ENCODE measurements at places on chromosomes 11 and 22.

DNA sequence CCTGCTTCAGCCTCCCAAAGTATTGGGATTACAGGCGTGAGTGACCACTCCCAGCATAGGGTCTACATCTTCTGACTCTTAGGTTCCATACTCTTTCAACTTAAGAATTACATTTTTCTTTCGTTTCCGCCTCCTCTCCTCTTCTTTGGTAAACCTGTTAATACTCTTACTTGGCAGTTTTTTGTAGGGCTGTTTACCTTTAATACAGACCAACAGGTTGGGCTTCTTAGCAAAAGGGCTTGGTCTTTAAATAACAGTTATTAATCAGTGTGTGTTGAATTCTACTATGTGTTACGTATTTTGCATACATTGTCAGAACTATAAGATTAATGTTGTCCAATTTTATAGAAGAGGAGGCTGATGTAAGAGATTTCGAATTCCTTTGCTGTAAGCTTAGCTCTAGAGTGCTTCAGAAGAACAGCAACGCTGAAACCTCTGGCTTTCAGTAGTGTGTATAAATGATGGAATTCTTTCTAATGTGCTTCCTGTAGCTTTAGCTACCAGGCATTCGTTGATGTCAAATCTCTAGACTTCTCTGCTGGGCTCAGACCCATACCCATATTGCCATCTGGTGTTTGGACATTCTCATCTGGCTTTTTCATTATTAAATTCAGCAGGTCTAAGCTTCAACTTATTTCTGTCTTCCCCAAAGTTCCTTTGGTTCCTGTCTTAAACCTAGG, 3.1 kb downstream of the FDX1 start:
- DNase-seq = peak; percentile 36

GRCh38 chr11:86476109-86476861, 101.6 kb downstream of the CCDC81 start:
- peak; percentile 39 for DNase-seq

GRCh38 chr11:129435499-129436245, 60.0 kb downstream of the BARX2 start:
- no peak for DNase-seq

GRCh38 chr22:36470162-36470993, 11.1 kb downstream of the TXN2 start:
- DNase-seq = peak; percentile 91

DNA sequence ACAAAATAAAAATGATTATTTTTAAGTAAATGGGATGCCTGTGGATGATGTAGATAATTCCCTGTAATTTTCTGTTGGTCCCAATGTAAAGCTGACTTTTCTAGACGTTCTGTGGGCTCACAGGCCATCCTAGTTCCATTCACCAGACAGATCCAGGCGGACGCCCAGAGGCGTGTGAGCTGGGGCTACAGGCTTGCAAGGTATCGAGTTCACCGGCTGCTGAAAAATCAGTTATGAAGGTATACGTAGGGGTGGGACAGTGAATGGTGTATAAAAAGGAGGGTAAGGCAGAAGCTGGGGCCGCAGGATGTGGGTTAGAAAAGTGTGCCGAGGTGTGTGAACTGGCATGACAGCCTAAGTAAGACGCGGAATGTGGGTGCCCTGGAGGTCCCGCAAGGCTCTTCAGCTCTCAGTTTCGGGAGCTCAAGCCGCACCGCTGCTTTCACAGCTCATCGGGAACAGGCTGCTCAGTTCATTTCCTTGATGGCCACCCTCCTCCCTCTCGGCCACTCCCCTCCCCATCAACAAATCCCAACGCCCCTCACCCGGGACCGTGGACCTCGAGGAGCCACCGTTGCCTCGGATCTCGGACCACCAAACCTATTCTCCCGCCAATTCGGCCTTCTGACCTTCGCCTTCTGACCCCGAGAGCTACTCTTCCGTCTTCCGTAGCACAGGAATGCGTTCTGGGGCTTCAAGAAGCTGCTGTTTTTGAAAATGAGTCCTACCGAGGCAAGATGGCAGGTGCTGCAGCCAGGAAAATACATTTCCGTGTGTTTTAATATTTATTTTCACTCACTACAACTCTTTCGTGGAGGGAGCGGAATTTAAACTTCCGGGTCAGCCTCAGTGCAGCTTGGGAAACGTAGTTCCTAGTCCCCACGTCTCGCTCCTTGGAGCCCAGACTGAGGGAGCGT, at the start of gene XNDC1N:
Gene XNDC1N (minus strand): TSS at position 775 of the 917 bp plus-strand sequence. CDS start 5,241 bp downstream, outside the sequence.
- DNase-seq = peak; percentile 89

- no peak for DNase-seq
Measured at GRCh38 chr22:20031732-20032406, 11.0 kb downstream of the TANGO2 start.

- no peak for DNase-seq
Measured at GRCh38 chr11:43119275-43119970, 192.4 kb upstream of the API5 start.

- DNase-seq = peak; percentile 51
Measured at GRCh38 chr22:22753526-22754267, 109.3 kb downstream of the GGTLC2 start.

GRCh38 chr11:2685051-2685450, 14.7 kb downstream of the KCNQ1OT1 start:
- no peak for DNase-seq

DNA sequence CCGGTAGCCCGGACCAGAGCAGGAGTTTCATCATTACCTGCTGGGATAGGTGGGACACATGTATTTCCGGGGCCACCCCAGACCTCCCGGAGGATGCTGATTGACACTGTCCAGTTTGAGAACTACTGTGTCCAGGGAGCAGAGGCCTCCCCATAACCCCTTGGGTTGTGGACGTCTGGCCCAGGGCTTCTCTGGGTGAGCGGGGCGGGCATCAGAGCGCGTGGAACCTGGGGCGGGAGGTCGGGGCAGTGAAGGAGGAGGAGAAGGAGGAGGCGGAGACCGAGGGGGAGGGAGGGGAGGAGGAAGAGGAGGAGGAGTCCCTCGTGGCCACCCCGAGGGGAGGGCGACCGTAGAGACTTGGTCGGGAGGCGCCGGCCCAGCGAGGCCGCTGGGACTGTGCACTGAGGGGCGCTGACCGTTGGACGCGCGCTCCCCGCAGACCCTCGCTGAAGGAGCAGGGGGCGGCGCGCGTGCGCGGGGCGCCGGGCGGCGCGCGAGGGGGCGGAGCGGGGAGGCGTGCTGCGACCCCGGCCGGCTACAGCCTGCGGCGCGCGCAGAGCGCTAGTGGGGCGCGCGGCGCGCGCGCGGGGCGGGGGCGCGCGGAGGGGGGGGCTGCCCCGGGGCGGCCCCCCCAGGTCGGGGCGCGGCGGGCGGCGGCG, at the start of gene GRK3:
Gene GRK3 (plus strand): TSS at position 356 of the 659 bp plus-strand sequence. CDS start 366 bp downstream, outside the sequence.
- DNase-seq = peak; percentile 40

DNA sequence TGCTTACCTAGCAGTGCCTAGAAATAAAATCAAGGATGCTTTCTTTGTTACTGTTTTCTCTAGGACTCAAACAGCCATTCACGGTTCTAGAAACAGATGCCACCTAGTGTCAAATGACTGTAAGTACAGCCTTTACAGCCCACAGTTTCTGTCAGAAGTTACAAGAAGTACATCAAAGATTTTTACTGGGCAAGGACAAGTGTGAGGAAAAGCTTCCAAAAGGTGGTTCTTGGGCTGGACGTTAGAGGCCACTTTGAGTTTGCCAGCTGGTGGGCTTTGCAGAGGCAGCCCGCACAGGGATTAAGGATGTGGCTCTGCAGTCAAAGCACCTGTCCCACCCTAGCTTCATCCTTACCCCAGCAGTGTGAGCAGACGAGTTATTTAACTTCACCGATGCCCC, 6.9 kb downstream of the KMT5B start:
- peak; percentile 79 for DNase-seq

DNA sequence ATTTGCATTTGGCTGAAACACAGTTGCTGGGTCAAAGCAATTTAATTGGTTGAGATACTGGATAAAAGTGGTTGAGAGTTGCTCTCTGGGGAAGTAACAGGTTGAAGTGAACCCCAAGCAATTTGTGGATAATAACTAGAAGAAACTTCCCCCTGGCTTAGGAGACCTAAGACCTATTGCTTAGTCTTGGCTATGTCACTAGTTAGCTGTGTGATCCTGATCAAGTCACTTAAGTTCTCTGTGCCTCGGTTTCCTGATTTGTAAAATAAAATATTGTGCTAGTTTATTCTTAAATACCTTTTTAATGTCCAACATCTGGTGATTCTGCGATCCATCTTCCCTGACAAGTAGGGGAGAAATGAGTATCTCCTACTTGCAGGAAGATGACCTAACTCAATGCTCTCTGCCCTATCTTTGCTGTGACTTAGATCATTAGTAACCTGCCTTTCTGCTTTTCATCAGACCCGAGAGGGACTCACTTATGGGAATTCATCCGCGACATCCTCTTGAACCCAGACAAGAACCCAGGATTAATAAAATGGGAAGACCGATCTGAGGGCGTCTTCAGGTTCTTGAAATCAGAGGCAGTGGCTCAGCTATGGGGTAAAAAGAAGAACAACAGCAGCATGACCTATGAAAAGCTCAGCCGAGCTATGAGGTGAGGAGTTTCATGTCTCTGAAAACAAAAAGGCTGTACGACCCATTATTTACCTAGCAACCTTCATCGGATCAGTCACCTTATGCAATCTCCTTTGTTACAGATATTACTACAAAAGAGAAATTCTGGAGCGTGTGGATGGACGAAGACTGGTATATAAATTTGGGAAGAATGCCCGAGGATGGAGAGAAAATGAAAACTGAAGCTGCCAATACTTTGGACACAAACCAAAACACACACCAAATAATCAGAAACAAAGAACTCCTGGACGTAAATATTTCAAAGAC, 37.5 kb downstream of the EHF start:
- DNase-seq = no peak

- DNase-seq = no peak
Measured at GRCh38 chr11:108491936-108492335, 6.2 kb downstream of the POGLUT3 start.

GRCh38 chr11:32109138-32109537, 18.3 kb downstream of the RCN1 start:
- DNase-seq = no peak

- DNase-seq = no peak
Measured at GRCh38 chr11:64148917-64149617, 16.8 kb downstream of the MACROD1 start.

DNA sequence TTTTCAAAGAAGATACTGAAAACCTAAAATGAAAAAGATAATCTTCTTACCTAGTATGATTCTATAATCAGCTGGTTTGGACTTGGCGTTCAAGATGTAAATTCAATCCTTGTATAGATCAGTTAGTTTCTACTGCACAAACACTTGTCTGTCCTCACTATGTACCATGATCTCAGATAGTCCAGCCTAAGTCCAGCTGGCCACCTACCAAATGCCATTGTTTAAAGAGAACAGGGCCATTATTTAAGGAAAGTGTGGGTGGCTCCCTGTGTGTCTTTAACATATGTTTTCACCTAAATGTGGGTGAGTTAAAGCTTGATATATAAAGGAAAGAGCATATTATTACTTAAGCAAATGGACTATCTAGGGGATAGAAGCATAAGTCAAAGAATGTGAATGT, 38.6 kb downstream of the BLID start:
- no peak for DNase-seq

DNA sequence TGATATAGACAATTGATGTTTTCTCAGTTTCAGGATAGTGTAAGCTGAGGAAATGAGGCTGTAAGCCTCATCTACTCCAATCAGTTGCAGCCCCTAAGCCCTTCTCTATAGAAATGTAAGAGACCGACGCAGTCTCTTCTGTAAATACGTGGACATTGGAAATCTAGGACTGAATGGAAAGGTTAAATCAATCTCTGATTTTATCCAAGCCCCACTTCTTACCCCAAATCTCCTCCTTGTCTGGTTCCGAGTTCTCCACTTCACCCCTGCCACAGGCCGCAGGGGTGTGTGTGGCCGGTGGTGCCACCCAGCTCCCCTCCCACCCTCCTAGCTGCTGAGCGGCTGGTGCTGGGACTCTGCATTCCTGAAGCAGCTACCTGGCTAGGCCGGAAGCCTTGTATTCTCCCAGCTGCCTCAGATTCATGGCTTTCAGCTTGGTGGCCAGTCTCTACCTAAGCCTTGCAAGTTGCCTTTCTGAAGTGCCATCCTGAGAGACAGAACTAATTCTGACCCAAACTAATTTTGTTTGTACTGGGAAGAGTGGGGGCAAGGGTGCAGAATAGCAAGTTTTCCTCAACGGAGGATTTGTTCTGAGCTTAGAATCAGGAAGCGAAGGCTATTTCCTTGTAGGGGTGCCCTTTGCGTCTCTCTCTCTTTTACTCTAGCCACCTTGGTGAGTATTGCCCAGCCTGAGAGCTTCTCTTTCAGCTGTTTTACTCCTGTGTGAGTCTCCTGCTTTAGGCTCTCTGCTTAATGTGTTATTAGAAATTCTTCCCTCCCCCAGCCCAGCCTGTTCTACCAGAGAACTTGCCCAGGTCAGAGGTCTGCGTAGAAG, 749 bp downstream of the VWA5A start:
- no peak for DNase-seq

GRCh38 chr11:44371706-44372105, 61.8 kb upstream of the ALX4 start:
- DNase-seq = no peak

DNA sequence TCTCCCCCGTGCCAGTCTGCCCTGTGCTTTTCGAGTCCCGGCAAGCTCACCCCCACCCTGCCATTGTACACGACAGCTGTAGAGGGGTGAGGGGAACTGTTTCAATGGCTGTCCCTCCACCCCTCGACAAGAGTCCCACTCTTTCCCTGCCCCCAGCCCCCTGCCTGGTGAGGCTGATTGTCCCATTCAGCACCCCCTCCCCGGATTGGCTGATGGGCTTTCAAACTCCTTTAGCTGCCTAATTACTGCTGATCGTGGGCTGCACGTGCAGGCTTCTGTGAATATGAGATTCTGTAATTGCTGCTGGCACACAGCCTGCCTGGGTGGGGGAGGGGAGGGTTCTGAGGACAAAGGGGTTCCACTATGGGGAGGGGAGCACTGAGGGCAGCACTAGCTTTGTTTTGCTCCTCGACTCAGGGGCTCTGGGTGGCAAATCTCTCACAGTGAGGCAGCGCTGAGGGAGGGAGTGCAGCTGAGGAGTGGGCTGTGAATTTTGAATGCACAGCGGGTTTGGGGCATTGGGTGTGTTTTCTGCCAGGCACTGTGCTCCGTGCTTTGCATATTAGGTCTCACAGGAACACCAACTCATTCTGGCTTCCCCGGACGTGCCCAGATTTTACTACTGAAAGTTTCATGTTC, 42.6 kb upstream of the ACCSL start:
- no peak for DNase-seq

- DNase-seq = no peak
Measured at GRCh38 chr22:35349704-35350538, 31.0 kb upstream of the HMOX1 start.
